ENCODE measurements at places on chromosomes 12 and 14. TPM values are rescaled to one million over a fixed set of nuclear protein-coding genes. Genes with fewer than 3 reads are reported as not detected.

DNA sequence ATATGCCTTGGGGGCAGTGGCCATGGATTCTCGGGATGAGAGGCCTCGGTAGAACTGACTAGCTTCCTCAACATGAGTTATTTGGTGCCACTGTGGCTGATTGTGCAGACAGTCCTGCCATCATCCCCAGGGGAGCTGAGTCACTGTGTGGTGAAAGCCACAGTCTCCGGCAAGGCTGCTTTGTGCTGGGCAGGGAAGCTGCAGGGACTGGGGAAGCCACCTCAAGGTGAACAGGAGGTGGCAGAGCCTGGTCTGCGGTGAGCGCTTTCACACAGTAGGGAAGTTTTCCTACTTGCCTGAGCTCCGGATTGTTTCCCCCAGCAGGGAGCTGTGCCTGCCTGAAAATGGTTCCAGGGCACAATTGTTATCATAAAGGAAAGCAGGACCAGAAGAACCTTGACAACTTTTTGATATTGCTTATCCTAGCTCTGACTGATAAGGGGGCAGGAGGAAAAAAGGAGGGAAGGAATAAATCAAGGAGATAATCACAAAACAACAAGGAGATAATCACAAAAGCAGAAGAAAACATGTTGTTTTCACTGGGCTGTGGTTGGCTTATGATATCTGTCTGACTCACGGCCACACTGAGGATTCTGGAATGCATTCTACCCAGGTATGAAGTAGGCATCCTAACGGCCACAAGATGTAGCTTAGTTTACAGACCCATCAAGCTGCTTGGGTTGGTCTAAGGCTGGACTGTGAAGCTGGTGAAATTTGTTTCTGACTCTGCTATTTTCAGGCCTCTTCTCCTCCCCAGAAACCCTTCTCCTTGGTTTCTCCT lies 32.2 kb upstream of the GNG2 start:
- DNase-seq, result no peak

DNA sequence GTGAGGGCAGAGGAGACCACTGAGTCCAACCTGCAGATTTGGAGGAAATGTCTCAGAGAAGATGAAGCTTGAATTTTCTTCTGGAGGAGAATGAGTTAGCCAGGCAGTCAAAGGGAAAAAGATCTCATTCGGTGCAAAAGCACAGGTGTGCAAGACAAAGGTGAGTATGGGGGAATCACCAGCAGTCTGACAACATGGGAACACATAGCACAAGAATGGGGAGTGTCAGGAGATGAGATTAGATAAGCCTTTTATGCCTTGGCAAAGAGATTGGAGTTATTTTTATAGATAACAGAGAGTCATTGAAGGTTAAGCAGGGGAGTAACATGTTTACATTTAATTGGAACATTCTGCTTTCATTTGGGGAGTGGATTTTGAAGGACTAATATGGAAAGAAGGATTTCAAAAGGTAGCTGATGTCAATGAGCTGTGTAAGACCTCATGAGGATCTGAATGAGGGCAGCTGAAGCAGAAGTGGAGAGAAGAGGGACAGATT lies 171.3 kb upstream of the NTF3 start:
- no peak for DNase-seq

DNA sequence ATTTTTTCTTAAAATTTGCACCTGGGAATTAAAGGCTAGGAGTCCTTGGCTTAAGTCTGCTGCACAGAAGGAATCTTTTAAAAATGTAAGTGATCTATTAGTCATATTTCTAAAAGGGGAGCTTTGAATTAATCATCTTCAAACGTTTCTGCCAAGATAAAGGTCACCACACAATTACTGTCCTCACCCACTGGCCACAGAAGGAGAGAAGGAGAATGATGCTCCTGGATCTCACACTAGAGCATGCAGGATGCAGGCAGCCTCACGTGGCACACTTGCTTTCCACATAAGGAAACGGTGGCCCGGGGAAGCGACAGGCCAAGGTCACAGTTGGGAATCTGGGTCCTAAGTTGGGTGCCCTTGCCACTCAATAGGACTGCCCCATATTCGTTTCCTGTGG lies 16.9 kb downstream of the PLEKHG7 start:
- DNase-seq, result no peak

- DNase-seq, result no peak
Observed at GRCh38 chr12:22037947-22038346, 8.1 kb upstream of the CMAS start.

DNA sequence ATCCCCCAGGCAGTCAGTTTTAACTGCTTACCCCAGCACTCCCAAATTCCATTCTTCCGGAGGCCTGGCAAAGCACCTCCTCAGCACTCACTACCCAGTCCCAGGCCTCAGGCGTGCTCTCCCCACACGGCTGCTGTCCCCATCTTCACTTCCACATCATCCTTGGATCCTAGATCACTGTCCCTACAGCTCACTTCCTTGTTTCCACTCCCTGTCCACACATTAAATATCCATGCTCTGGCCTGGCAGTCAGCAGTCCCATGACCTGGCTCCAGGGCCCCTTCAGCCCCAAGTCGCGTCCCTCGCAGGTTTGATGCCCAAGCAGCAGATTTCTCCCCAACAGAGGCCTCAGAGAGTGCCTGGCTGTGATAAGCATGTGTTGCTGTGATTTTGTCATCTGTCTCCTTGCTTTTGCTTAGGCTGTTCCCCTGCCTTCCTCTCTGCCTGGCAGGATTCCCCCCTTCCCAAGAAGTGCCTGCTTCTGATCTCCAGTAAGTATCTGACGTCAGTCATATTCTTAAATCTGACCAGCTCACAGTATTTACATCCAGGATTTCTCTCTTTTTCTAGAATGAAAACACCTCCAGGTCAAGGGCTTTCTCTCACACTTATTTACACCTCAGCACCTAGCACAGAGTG lies 241.7 kb downstream of the ZFP36L1 start:
- no peak for DNase-seq

The OTX2 gene
- not detected for total RNA-seq

Data from uterus (tissue), 4 donors.